CD4-positive, alpha-beta T cell (primary cell): ENCODE measurements at places on chromosomes 5 and 9. TPM values are rescaled to one million over a fixed set of nuclear protein-coding genes. Genes with fewer than 3 reads are reported as not detected.

The C7 gene
- total RNA-seq, result not detected

The SIT1 gene
- 19.2 TPM for total RNA-seq

DNA sequence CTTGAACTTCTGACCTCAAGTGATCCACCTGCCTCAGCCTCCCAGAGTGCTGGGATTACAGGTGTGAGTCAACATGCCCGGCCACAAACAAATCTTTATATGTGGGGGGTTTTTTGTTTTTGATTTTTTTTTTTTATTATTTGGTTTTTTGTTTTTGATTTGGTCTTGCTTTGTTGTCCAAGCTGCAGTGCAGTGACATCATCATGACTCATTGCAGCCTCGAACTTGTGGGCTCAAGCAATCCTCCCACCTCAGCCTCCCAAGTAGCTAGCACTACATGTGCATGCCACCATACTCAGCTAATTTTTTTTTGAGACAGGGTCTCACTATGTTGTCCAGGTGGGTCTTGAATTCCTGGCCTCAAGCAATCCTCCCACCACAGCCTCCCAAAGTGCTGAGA lies 42.4 kb downstream of the ALDH7A1 start:
- no peak for DNase-seq

- DNase-seq, result no peak
Measured at GRCh38 chr5:55454282-55454681, 80.5 kb downstream of the PLPP1 start.

- DNase-seq, result no peak
Measured at GRCh38 chr9:133606708-133607025, 2.5 kb downstream of the FAM163B start.
